ENCODE measurements at places on chromosomes 4 and X.

DNA sequence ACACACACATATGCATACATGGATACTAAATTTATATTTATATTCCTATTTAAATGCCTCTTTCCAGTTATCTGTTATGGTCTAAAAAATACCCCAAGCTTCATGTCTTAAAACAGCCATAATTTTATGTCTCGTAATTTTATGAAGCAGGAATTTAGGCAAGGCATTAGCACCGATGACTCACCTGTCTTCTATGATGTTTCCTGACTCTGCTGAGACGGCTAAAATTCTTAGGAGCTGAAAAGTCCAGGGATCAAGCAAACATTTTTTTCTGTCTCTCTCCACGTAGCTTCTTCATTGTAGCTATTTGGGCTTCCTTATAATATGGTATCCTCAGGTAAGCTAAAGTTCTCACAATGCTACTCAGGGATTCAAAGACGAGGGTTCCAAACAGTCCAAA lies 930.3 kb downstream of the STIM2 start:
- DNase-seq: no peak

GRCh38 chr4:55312489-55313101 lies 33.4 kb upstream of the SRD5A3 start:
- no peak for DNase-seq

DNA sequence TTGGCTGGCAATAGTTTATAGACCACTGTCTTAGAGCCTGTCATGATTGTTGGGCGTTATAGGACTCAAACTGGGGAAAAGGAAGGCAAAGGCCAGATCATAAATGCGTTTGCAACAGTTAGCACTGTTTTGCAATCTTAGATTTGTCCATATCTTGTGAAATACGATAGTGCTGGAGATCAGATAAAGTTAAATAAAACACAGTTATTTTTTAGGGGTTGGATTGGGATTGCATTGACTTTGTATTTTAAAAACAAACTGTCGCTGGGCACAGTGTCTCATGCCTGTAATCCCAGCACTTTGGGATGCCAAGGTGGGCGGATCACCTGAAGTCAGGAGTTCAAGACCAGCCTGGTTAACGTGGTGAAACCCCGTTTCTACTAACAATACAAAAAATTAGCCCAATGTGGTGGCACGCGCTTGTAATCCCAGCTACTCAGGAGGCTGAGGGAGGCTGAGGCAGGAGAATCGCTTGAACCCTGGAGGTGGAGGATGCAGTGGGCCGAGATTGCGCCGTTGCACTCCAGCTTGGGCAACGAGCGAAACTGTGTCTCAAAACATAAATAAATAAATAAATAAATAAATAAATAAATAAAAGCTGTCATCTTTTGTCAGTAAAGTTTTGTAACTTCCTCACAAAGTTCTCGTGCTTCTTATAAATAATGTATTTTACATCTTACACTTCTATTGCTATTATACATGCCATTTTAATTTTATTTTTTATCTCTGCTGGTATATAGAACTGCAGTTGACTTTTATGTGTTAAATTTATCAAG lies 117.2 kb downstream of the KDM6A start:
- no peak for DNase-seq

DNA sequence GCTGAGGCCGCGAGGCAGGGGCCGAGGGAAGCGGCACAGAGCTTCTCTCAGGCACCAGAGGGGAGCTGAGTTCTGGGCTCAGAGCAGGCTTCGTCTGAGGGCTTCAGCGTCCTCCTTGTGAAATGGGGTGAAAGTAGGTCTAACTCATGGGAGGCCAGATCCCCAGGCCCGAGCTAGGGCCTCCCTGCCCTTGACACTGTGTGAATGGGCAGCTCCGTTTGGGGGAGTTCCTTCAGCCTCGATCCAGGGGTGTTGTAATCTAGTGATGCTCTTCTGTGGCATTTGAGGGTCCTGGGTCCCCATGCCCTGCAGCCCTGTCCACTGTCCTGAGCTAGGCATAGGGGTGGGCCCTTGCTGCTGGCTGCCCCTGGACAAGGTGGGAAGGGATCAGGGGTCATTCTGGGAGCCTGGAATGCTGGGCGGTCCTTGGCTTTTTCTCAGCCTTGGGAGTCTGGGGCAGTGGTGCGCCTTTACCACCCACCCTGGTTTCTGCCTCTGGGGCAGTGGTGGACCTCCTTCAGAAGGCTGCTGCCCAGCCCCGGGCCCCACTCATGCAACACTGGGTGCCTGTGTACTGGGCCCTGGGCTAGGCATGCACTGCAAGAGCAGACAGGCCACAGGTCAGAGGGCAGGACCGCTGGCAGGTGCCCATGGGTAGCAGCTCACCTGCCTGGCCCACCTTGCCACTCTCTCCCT lies 4.1 kb downstream of the SH3BP2 start:
- DNase-seq: no peak

DNA sequence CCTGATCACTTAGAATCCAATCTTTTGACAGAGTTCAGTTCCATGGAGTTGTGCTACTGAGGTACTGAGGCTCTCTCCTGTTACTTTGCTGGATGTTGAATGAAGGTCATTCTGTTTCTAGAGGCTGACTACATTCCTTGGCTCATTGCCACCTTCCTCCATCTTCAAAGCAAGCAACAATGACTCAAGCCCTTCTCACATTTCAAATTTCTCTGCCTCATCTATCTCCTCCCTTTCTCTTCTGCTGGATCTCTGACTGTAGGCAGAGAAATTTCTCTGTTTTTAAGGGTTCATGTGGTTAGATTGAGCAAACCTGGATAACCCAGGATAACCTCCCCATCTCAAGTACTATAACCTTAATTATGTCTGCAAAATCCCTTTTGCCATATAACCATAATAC lies 775.4 kb downstream of the STPG2 start:
- no peak for DNase-seq

DNA sequence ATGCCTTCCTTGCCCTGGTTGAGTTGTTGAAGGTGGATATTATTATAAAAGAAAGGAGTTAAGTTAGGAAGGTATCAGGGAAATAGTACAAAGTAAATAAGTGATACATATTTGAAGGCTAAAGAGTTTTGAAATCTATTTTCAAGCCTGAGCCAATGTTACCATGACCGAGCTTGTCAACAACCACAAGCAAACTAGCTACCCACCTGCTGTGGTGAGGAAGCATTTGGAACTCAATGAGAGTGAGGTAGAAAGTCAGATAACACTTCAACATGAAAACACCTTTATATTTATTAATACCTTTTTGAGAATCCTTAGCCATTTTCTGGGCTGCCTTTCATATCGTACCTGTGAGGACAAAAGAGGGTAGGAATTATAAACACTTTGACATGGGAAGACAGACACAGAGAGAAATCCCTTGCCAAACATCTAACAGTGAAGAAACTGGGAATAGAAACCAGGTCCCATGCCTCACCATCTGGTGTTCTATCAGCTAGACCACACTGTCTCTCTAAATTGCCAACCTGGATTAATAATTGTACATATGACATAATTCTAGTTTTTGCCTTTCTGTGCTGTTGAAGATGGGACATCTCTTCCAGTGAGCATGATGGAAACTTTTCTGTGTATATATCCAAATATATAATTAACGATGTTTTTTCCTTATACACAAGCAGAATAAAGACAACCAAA lies 606.4 kb upstream of the NR3C2 start:
- no peak for DNase-seq

- DNase-seq: no peak
Measured at GRCh38 chr4:176735300-176735699, 57.4 kb downstream of the VEGFC start.

- DNase-seq: no peak
Measured at GRCh38 chrX:150635952-150636351, 57.2 kb upstream of the MTMR1 start.

DNA sequence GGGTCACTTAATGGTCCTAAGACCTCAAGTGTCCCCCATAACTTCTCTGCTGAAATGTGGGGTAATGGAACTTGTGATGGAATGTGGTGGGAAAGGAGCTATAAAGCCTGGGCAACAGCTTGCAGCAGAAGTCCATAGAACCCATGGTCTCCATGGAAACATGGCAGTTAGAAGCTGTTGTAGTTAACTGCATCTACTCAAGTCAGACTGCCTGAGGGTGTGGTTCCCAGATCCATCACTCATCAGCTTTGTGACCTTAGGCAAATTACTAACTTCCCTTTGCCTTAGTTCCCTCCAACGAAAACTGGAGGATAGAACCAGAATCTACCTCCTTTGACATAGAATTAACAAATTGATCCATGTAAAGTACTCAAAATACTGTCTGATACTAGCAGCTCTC lies 113.0 kb downstream of the SPATA18 start:
- no peak for DNase-seq

DNA sequence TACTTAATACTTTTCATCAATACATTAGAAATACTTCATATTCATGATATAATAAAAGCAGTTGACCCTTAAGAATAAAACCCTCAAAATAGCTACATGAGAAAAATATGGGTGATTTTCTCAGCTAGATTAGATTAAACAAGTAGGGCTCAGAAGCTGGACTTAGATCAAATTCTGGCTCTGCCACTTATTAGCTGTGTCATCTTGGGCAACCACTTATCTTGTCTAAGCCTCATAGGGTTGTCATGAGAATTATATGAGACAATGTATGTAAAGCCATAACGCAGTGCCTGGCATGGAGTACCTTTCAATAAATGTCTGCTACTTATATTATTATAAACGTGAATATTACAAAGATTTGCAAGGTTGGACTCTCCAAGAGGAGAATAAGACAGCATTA lies 84.3 kb upstream of the PGRMC2 start:
- DNase-seq: no peak

- DNase-seq: no peak
Measured at GRCh38 chrX:100931218-100931924, 2.7 kb upstream of the XKRX start.
